ENCODE measurements at places on chromosomes 11 and 22.

- no peak for DNase-seq
Observed at GRCh38 chr22:31241200-31241599, 29.1 kb downstream of the LIMK2 start.

- no peak for DNase-seq
Observed at GRCh38 chr11:100785148-100785983, 98.3 kb downstream of the ARHGAP42 start.

DNA sequence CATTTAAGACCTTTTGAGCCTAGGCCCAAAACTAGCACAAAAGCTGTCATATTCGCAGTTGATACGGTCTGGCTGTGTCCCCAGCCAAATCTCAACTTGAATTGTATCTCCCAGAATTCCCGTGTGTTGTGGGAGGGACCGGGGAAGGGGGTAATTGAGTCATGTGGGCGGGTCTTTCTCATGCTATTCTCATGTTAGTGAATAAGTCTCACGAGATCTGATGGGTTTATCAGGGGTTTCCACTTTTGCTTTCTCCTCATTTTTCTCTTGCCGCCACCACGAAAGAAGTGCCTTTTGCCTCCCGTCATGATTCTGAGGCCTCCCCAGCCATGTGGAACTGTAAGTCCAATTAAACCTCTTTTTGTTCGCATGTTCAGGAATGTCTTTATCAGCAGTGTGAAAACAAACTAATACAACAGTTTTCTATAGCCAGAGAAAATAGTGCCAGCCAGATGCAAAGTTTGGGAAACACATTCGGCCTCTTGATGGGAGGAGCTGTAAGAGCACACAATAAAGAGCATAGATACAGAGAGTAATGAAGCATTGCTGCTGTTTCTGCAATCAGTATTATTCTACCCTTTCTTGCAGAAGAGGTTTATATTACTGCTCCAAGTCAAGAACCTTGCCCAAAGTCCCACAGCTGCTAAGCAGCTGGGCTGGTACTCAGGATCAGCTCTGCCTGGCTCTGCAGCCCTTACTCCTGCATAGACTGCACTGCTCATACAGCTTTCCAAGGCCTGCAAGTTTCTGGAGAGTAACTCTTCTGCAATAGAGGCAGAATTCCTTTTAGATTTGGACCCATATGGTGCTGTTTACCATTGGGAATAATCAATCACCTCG is 2.0 kb upstream of the ZNF195 start:
- DNase-seq, result no peak

DNA sequence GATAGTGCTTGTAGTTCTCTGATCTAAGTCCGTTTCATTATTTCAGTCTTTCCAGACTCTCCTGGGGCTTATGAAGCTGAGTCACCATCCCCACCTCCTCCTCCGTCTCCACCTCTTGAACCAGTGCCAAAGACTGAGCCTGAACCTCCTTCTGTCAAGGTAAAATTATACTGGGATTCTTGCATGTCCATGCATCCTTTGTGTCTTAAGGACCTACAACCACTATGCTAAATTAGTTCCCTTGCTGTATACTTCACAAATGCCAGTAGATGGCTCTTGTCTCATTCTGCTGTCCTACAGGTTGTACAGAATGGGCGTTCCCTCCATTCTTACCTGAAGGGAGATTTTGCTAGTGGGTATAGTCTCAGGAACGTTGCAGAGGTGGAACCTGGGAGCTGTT is 42.2 kb downstream of the POLD3 start:
- no peak for DNase-seq

- no peak for DNase-seq
Observed at GRCh38 chr22:33180356-33180755, 122.2 kb upstream of the SYN3 start.

DNA sequence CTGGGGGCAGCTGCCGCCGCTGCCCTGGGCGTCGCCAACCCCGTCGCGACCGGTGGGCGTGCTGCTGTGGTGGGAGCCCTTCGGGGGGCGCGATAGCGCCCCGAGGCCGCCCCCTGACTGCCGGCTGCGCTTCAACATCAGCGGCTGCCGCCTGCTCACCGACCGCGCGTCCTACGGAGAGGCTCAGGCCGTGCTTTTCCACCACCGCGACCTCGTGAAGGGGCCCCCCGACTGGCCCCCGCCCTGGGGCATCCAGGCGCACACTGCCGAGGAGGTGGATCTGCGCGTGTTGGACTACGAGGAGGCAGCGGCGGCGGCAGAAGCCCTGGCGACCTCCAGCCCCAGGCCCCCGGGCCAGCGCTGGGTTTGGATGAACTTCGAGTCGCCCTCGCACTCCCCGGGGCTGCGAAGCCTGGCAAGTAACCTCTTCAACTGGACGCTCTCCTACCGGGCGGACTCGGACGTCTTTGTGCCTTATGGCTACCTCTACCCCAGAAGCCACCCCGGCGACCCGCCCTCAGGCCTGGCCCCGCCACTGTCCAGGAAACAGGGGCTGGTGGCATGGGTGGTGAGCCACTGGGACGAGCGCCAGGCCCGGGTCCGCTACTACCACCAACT is 1.0 kb downstream of the FUT4 start:
- DNase-seq, result no peak

- no peak for DNase-seq
Observed at GRCh38 chr22:48783821-48784266, 1043.8 kb downstream of the BRD1 start.

DNA sequence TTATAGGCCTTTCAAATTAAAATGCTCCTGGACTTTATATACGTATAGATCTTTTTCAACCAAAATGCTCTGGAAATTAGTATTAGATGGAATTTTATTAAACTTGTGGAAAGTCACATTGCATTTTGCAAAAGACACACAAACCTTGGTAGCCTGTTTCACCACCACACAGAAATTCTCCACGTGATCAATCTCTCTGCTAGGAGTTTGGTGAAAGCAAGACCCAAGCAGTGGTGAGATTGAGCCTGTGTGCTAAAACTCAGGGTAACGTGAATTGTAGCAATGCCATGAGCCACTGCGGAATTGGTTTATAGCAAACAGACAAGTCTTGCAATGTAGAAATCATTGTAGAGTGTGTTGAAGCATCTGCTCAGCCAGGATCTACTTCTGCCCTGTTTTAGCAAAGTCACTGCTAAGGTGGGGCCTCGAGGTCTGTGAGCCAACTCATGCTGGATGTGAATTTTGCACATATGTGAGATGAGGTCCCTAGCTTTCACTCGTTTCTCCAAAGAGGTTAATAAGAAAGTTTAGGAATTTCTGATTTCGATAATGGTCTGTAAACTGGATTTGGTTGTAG is 184.8 kb downstream of the DBX1 start:
- no peak for DNase-seq
